ENCODE measurements at places on chromosomes 16 and 17. TPM values are rescaled to one million over a fixed set of nuclear protein-coding genes. Genes with fewer than 3 reads are reported as not detected.

GRCh38 chr17:65966072-65966695 is 225.7 kb downstream of the CEP112 start:
- no peak for DNase-seq
- H3K36me3 ChIP-seq: no peaks in the 10 kb centered on the region
- no peak overlapping the region for H3K27ac ChIP-seq
- no peaks in the 10 kb centered on the region for H3K4me1 ChIP-seq
- H3K4me3 ChIP-seq: no peak overlapping the region
- H3K27me3 ChIP-seq: no peaks in the 10 kb centered on the region

- no peak overlapping the region for H3K27ac ChIP-seq
- H3K4me3 ChIP-seq: no peak overlapping the region
- H3K27me3 ChIP-seq: peaks cover 14% of the 10 kb centered on the region
- no peak for DNase-seq
- H3K4me1 ChIP-seq: no peaks in the 10 kb centered on the region
These were observed 83.3 kb downstream of the GSG1L start for GRCh38 chr16:27980076-27980775.

GRCh38 chr16:60279061-60279665 is 1545.0 kb upstream of the GOT2 start:
- DNase-seq: no peak
- H3K4me1 ChIP-seq: no peaks in the 10 kb centered on the region
- no peaks in the 10 kb centered on the region for H3K36me3 ChIP-seq
- H3K4me3 ChIP-seq: no peak overlapping the region
- H3K27me3 ChIP-seq: no peaks in the 10 kb centered on the region

GRCh38 chr17:42283241-42284023 is 4.9 kb upstream of the STAT5A start:
- H3K27me3 ChIP-seq: no peaks in the 10 kb centered on the region
- no peak overlapping the region for H3K27ac ChIP-seq
- DNase-seq: no peak
- no peaks in the 10 kb centered on the region for H3K36me3 ChIP-seq
- H3K4me1 ChIP-seq: peaks cover 22% of the 10 kb centered on the region

DNA sequence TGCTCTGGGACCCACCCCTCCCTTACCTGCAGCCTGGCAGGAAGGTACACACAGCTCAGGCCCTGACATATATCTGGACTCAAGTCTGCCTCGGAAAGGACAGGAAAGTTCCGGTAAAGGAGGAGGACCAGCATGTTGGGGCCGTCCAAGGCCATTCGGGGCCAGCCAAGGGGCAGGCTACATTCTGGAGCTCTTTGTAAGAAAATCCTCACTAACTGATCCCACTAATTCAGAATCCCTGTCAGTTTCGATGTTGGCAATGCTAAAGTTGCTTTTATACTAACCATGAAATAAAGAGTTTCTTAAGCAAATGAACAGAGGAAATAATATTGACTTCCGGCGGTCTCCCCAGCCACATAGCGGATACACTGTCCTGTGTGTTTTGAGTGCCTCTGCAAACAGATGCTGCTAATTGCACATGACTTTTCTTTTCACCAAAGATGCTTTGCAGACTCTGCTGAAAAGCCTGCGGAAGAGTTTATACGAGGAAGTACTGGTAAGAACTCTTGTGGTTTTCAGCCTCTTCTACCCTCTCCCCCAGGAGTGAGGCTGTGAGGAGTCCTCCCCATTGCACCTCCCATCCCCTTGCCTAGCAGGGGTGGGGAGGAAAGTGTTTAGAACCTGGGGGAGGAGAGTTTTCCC is 54.8 kb downstream of the PLXDC1 start:
- H3K4me1 ChIP-seq: peaks cover 74% of the 10 kb centered on the region
- no peaks in the 10 kb centered on the region for H3K27me3 ChIP-seq
- peak overlapping the region; percentile 82 for H3K4me3 ChIP-seq
- DNase-seq: no peak
- no peaks in the 10 kb centered on the region for H3K36me3 ChIP-seq

DNA sequence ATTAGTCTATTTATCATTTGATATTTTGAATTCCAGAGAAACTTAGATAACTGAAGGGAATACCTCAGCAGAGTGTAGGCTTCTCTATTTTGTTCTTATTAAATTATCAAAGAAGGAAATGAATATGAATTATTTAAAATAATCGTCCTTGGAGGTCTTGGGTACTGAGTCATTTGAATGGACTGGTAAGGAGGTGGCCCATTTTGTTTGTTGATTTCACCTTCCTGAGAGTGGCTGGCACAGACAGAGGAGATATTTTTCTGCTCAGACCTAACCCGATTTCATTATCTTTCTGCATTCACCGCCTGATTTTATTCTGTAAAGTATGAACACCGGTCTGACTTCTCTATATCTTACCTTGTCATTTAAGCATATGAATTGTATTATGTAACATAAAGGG is 88.0 kb downstream of the USP22 start:
- peaks cover 30% of the 10 kb centered on the region for H3K27me3 ChIP-seq
- no peak overlapping the region for H3K4me3 ChIP-seq

GRCh38 chr16:58057784-58058183 is 32.2 kb downstream of the MMP15 start:
- DNase-seq: peak; percentile 26
- H3K36me3 ChIP-seq: no peaks in the 10 kb centered on the region
- H3K27me3 ChIP-seq: no peaks in the 10 kb centered on the region
- no peaks in the 10 kb centered on the region for H3K4me1 ChIP-seq
- no peak overlapping the region for H3K27ac ChIP-seq

DNA sequence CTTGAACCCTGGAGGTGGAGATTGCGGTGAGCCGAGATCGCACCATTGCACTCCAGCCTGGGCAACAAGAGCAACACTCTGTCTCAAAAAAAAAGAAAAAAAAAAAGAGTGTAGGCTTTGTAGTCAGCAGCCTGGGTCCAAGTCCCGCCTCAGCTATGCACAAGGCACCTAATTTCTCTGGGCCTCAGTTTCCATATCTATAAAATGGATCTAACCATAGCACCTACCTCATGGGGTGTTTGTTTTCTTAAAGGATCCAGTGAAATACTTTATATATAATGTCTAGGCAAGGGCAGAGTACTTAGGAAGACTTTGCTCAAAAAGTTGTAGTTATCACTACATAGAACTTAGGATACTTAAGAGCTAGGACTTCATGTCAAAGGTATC is 45.4 kb upstream of the NFAT5 start:
- peaks cover 32% of the 10 kb centered on the region for H3K4me1 ChIP-seq
- H3K4me3 ChIP-seq: peak overlapping the region; percentile 32
- peak overlapping the region; percentile 91 for H3K27ac ChIP-seq
- DNase-seq: no peak
- H3K36me3 ChIP-seq: no peaks in the 10 kb centered on the region
- H3K27me3 ChIP-seq: no peaks in the 10 kb centered on the region

DNA sequence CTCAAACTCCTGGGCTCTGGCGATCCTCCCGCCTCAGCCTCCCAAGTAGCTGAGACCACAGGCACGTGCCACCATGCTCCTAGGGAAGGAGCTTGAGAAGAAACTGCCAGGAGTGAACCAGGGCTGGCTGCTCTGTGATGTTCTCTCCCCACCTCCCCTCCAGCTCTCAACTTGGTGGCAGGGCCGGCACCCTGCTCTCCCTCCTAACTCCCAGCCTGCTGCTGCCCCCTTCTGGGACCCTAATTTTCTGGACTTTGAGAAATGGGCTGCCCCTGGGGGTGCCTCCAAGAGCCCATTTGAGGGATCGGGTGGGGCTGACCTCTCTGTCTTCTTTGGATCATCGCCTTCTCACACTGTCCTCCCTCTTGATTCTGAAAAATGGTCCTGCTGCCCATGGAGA is 14.9 kb upstream of the STAT3 start:
- H3K27ac ChIP-seq: no peak overlapping the region
- DNase-seq: no peak
- no peak overlapping the region for H3K4me3 ChIP-seq
- H3K4me1 ChIP-seq: peaks cover 24% of the 10 kb centered on the region
- H3K27me3 ChIP-seq: peaks cover 6% of the 10 kb centered on the region

- peaks cover 19% of the 10 kb centered on the region for H3K27me3 ChIP-seq
- peaks cover 5% of the 10 kb centered on the region for H3K36me3 ChIP-seq
- H3K27ac ChIP-seq: peak overlapping the region; percentile 47
- H3K4me3 ChIP-seq: peak overlapping the region; percentile 52
- peaks cover 29% of the 10 kb centered on the region for H3K4me1 ChIP-seq
- DNase-seq: no peak
These were observed 124.8 kb downstream of the RGS9 start for GRCh38 chr17:65261682-65262636.

Gene CCL15
- not detected for total RNA-seq

Gene CACNA1H
- total RNA-seq: 0.21 TPM

DNA sequence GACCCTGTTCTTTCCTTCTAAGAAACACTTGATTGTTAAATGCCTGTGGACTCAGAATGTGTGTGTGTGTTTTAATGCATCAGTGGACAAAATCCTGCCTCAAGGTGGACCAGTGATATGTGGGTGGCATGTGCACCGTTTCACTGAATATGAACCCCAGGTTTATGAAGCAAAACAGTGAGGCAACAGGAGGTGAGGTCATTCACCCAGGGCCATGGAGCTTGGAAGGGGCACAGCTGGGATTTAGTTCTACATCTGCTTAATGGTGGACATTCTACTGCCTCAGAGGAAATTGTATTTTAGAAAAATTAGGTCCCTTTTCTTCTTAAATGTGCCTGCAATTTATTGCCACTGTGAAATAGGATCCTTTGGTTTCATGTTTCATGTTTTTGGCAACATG is 549.5 kb upstream of the EEF2KMT start:
- DNase-seq: no peak
- no peaks in the 10 kb centered on the region for H3K36me3 ChIP-seq
- H3K4me3 ChIP-seq: no peak overlapping the region
- H3K27me3 ChIP-seq: no peaks in the 10 kb centered on the region
- H3K27ac ChIP-seq: no peak overlapping the region
- no peaks in the 10 kb centered on the region for H3K4me1 ChIP-seq

Gene LYZL6
- not detected for total RNA-seq

- H3K27ac ChIP-seq: no peak overlapping the region
- no peaks in the 10 kb centered on the region for H3K36me3 ChIP-seq
- no peak for DNase-seq
- no peaks in the 10 kb centered on the region for H3K27me3 ChIP-seq
These were observed 23.6 kb downstream of the SIAH1 start for GRCh38 chr16:48361540-48362144.

DNA sequence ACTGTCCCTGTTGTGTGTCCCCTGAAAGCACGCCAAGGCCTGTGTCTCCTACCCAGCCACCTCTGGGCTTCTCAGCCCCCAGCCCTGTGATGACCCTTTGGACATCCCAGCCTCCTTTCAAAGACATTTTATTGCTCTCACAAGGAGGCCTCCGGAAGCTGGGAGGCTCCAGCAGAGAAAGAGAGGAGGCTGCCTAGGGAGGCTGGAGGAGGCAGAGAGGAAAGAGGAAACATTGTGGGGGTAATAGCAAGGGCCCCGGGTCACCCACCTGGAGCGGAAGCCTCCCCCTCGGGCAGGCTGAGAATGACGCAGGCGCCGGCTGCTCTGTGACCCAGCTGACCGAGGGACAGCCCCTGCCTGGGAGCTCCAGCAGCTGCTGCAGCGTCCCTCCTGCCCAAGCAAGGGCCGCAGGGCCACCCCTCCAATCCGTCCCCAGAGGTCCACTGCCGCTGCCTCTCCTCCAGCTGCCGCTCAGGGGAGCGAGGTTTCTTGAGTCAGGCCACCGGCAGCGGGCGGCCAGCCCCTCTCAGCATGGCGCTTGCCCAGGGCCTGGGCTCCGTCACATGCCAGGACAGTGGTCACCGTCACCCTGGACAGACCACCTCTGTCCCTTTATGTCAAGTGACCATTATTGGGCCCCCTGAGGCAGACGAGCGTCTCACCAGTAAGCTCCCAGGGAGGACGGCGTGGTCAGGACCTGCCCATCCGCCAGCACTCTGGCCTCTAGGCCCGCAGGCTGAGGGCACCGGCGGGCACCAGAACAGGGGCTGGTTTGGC is 29.3 kb downstream of the ACTG1 start:
- peaks cover 18% of the 10 kb centered on the region for H3K27me3 ChIP-seq
- peak overlapping the region; percentile 44 for H3K4me3 ChIP-seq

Gene PNMT
- not detected for total RNA-seq

DNA sequence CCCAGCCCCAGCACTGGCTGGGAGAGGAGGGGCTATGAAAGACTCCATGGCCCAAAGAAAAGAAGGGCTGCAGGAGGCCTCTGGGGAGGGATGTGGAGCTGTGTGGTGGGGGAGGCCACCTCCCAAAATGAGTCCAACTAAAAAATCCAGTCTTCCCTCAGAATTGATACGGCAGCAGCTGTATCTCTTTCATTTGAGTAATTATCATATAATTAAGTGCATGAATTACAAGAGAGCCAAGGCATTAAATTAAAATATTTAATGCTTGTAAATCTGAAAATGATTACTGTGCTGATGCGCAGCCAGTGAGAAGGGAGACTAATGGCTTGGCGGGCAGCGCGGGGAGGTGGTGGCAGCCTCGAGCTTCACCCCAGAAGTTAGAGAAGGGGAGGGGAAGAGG is 192.8 kb downstream of the C16orf78 start:
- H3K4me3 ChIP-seq: no peak overlapping the region
- no peak overlapping the region for H3K27ac ChIP-seq
- DNase-seq: no peak
- no peaks in the 10 kb centered on the region for H3K36me3 ChIP-seq
- H3K4me1 ChIP-seq: no peaks in the 10 kb centered on the region
